Neural progenitor cell (in vitro differentiated cells): ENCODE measurements at places on chromosomes 3 and 15.
A peak's percentile ranks its signal among the peaks of the same experiment; 100 is the strongest.

DNA sequence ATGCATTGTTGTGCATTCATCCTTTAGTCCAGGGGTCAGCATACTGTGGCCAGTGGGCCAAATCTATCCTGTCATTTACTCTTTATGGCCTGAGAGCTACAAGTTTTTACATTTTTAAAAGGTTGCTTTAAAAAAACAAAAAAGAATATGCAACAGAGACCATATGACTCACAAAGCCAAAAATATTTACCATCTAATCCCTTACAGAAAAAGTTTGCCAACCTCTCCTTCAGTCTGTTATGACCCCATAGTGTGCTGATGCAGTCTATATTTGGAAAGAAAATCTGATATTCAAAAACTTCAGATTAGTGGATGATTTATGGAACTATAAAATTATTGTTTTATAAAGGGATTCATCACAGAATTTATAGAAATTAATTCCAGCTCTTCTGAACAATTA lies 237.5 kb upstream of the IL12A start:
- no peak for DNase-seq

- no peak for DNase-seq
These were observed 500.8 kb downstream of the CNTN4 start for GRCh38 chr3:2599471-2599870.

- DNase-seq, result no peak
These were observed 52.2 kb upstream of the PCSK6 start for GRCh38 chr15:101541501-101542292.

DNA sequence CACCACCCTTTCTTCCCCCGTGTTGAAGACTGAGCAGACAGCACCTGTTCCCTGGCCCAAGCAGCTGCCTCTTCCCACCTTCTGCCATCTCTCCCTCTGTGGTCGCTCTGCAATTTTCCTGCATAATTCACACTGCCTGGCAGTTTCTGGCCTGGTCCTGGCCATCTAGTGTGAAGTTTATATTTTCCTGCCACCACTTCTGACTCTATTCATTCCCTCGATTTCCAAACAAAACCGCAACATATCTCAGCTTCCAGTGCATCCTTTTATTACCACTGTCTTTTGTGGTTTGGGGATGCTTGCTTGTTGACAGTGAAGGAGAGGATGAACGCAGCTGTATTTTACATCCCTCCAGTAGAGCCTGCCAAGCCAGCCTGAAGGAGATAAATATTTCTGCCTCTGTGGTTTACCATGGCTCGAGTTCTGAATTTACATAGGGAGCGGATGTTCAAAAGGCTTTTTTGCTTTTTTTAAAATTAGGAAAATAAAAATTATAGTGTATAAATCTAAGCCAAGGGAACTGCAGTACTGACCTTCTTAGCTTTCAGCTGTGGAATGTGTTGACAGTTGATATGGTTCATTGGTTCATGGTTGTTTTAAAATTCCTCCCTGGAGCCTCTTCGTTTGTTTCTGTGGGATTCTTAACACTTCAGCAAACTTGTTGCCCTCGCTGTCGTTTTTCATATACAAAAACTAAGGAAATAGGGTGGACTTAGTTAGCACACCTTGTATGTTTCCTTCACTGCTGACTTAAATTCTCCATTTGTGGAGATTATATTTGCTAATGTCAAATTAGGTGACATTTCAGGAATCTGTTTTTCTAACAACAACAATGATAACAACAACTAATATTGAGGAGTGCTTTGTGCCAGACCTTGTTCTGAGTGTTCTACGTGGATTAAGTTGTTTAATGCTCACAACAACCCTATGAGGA lies 250.5 kb downstream of the ADAMTSL3 start:
- no peak for DNase-seq

DNA sequence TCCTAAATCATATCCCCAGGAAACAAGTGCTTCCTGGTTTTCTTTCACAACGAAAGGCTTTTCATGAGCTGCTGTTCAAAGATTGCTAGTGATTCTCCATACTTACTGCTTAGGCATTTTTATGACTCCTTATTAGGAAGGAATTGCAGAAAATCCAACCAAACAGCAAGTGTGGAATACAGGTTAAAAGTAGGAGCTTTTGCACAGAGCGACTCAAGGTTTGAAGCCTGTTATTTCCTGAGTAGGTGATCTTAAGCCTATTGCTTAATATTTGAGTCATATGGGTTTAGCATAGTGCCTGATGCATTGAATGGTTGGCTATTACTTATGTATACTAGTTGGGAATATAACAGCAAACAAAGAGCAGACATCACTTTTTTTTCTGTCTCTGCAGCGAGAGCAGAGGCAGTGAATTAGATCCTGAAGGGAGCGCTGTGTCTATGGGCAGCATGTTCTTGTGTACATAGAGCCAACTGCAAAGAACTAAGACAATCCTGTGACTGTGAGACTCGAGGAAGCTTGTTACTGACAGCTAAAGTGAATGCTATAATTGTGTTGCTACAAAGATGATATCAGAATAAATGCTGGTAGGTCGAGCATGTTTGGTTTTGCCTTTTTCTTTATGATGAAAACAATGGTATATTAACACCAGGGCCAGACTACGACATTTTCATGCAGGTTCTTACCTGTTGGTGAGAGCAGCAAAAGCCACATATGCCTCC lies 6.3 kb downstream of the TM4SF1 start:
- peak; percentile 15 for DNase-seq

- no peak for DNase-seq
These were observed 20.9 kb downstream of the LINGO1 start for GRCh38 chr15:77611767-77612166.

DNA sequence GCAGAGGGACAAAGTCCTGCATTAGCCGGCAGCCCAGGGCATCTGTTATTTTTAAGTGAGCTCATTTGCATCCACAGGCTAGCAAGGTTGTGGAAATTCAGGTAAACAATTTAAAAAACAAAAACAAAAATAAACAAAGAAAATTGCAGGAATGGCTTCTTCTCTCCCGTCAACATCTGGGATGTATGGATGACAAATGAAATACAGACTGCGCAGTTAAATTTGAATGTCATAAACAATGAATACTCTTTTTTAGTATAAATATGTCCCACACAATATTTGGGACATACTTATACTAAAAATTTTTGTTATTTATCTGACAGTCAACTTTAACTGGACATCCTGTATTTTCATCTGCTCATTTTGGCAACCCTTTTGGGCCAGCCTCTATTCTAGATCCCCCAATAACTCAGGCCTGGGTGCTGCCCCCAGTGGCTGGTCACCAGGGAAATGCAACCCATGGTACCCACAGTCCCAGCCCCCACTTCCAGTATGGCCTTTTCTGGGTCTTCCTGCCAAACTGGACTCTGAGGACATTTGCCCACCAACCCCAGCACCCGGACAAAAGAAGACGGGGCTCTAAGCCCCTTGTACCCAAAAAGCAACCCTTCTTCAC lies 12.7 kb downstream of the GRM2 start:
- no peak for DNase-seq

- no peak for DNase-seq
These were observed 15.3 kb downstream of the LRRC57 start for GRCh38 chr15:42533246-42533645.

- DNase-seq, result no peak
These were observed 77.4 kb upstream of the PLCL2 start for GRCh38 chr3:16807391-16807790.

- no peak for DNase-seq
These were observed 8.7 kb downstream of the RAB7A start for GRCh38 chr3:128734523-128735189.

GRCh38 chr3:119298565-119298941 lies 4.4 kb downstream of the ARHGAP31 start:
- DNase-seq, result no peak

GRCh38 chr3:195168009-195168762 lies 102.8 kb downstream of the XXYLT1 start:
- DNase-seq, result no peak

DNA sequence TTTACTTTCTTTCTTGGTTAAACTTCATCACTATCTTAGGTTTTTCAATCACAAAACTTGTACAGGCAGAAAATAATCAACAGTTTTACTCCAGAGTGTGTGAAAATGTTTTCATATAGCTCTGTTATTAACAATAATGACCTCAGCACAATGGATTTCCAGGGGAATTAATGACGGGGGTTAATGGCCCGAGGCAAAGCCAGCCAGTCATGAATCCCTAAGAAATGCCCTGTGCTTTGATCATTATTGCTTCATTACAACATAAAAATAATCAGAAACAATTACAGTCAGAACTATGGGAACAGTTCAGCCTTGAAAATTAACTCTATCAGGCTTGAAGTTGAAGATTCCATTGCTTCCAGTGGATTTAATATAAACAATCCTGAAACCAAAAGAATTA lies 875.4 kb downstream of the ROBO2 start:
- no peak for DNase-seq

DNA sequence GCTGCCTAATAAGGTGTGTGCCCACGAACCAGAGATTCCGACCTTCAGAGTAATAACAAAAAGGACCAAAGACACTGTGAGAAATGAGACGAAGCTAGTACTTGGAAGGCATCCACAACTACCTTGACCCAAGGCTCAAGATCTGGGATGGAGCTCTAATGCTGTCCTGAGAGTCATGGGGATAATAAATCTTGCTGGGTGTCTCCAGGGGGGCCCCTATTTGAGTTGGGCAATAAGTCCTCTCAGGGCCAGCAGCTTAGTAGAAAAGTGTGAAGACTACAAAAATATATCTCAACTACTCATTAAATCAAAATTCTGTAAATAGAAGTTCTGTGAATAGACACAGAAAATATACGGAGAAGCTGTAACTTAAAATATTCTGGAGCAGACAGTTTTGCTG lies 2.9 kb upstream of the NDN start:
- no peak for DNase-seq

GRCh38 chr3:144181062-144181461 lies 209.4 kb downstream of the DIPK2A start:
- no peak for DNase-seq

GRCh38 chr15:99264125-99264524 lies 12.8 kb downstream of the LRRC28 start:
- DNase-seq, result no peak

DNA sequence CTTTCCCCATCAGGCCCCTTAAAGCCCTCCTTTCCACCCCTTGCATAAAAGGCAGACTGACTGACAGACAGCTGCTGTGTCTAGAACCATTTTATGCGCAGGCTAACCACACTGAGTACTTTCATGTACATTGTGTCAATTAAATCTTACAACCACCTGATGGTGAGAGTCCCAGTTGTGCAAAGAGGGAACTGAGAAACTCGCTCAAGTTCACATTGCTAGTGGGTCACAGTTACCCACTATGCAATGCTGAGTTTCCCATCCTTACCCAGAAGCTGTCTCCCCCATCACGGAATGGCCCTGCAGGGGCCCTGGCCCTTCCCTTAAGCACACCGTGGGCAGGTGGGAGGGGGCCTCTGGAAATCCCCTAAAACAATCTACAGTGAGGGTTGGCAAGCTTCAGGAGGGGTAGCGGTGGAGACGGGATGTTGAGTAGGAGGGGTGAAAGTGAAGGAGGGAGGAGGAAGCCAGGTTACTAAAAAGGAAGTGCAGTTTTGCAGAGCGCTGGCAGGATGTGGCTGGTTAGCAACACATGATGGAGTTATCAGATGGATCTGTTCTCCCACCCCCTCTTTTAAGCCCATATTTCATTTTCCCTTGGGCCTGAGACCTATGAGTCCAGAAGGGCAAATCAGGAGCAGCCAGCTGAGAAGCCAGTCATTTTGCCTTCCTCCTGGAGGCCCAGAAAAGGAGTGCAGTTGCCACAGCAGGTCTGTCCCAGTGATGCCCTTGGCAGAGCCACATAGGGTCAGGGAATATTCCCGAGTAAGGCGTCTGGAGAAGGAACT lies 30.0 kb downstream of the STARD5 start:
- DNase-seq, result no peak

- peak; percentile 78 for DNase-seq
These were observed at the start of gene RASL12 for GRCh38 chr15:65067645-65068402. Gene RASL12, minus strand, starts transcription at chr15:65067991. Its CDS starts 156 bp downstream, at chr15:65067835.

- DNase-seq, result no peak
These were observed 45.1 kb downstream of the SEC22A start for GRCh38 chr3:123246866-123247265.

DNA sequence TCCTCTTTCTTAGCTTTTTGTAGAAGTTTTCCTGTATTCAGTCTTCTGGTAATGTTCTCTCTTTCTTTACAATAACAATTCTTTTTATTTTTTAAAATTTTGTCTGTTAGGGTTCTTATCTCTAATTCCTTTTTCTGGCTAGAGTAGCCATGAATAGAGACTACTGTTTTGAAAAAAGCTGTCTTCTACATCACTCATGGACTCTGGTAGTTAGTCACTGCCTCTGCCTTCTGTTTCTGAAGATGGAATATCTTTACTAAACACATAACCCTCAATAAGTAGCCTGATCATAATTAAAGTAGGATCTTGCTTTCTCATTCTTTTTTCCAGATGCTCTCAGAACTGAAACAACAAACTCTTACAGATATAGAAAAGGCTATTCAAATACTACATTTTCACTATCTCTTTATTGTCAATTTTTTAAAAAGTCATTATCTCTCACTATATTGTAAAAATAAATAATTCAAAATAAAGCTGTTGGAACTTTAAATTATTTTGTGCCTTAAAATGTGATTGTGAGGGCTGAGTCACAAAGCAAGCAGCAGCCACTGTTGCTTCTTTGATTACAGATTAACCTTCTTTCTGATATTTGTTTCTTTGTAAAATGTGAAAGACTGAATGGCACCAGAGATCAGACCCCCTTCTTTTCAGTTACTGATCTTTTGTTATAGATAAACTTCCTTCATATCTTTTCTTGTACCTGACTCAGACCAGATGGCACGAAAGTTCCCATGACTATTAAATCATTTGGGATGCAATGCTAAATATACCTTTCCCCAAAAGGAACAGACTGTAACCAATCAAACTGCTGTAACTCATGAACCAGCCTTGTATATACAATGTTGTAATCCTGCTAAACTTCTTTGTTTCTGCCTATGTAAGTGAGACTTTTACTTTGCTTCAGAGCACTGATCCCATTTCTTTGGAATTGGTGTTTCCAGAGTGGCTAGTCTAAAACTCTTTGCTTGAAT lies 1159.5 kb downstream of the IGSF11 start:
- peak; percentile 36 for DNase-seq

DNA sequence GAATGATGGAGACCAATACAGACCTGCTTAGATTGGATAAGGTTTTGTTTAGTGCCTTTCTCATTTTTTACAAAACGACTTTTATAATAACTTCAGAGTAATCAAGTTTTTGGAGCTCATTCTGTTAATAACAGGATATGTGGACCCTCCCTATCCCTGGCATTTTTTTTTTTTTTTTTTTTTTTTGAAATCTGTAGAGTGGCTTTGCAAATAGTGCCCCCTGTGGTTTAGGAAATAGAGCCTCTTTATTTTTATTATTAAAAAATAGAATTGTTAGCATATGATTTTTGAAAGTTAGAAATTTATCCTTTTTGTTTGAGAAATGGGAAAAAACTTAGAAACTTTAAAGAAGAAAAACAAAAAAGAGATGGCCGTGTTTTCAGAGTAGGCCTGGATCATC lies 11.4 kb downstream of the SKIL start:
- no peak for DNase-seq

GRCh38 chr15:90099072-90099867 lies 3.0 kb downstream of the IDH2 start:
- no peak for DNase-seq

- DNase-seq, result peak; percentile 93
These were observed at the start of gene SH3GL3 for GRCh38 chr15:83446904-83447709. Gene SH3GL3, plus strand, starts transcription at chr15:83447341. Its CDS starts 193 bp downstream, at chr15:83447534.
